ENCODE measurements at places on chromosomes 4 and X. TPM values are rescaled to one million over a fixed set of nuclear protein-coding genes. Genes with fewer than 3 reads are reported as not detected.

DNA sequence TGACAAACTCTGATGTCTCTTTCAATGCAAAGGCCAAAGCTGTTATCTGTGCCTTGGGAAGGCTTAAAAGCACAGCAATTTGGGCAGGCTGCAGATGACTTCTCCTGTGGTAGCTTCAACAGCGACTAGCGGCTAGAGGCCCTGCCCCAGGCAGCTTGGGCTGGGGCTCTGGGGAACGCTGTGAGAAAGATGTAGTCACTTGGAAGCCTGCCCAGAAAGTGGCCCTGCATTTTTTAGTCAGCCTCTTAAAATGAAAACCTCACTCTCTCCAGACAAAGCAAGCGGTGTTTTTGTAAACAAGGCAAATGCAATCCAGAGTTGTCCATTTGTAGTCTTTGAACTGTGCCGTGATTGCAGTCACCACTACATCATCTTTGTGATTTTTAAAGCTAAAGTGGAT lies 27.5 kb downstream of the PCYT1B start:
- no peak overlapping the region for H3K27ac ChIP-seq
- no peaks in the 10 kb centered on the region for H3K27me3 ChIP-seq
- DNase-seq = no peak
- H3K4me1 ChIP-seq = no peaks in the 10 kb centered on the region

VCX3A gene
- total RNA-seq = not detected

DNA sequence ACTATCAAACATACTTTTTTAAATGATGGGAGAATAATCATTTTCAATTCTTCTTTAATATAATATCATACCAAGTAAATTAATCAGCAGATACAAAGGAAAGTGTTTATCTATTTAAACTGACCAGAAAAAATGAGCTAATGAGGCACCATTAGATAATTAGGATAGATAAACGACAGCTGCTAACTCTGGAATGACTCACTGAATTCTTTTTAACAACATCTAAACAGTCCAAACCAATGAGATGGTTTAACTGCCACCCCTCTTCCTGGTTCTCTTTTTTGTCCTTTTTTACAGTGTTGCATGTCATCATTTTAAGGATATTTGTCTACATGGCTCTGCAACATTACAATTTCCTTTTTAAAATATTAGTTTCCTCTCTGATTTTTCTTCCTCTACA lies 41.6 kb downstream of the UNC5C start:
- H3K36me3 ChIP-seq = no peaks in the 10 kb centered on the region
- no peaks in the 10 kb centered on the region for H3K27me3 ChIP-seq
- no peak for DNase-seq
- no peak overlapping the region for H3K4me3 ChIP-seq
- H3K27ac ChIP-seq = no peak overlapping the region

CTAG1B gene
- not detected for total RNA-seq

DCAF4L1 gene
- 0.63 TPM for total RNA-seq

DNA sequence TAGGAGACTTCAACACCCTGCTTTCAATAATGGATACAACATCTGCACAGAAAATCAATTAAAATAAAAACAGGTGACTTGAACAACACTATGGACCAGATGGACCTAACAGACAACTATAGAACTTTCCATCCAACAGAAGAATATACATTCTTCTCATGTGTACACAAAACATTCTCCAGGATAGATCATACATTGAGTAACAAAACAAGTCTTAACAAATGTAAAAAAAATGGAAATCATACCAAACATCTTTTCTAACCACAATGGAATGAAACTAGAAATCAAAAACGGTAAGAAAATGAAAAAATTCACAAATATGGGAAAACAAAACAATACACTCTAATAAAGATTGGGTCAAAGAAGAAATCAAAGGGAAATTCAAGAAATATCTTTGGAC lies 24.7 kb downstream of the CYP2U1 start:
- H3K27ac ChIP-seq = no peak overlapping the region
- no peak overlapping the region for H3K4me3 ChIP-seq
- H3K4me1 ChIP-seq = no peaks in the 10 kb centered on the region
- H3K27me3 ChIP-seq = no peaks in the 10 kb centered on the region
- no peak for DNase-seq

- H3K27me3 ChIP-seq = no peaks in the 10 kb centered on the region
- no peaks in the 10 kb centered on the region for H3K36me3 ChIP-seq
- no peak overlapping the region for H3K27ac ChIP-seq
- DNase-seq = no peak
- H3K4me1 ChIP-seq = no peaks in the 10 kb centered on the region
- H3K4me3 ChIP-seq = no peak overlapping the region
Observed at GRCh38 chrX:46561824-46562657, 11.5 kb upstream of the CHST7 start.

- no peaks in the 10 kb centered on the region for H3K36me3 ChIP-seq
- no peaks in the 10 kb centered on the region for H3K4me1 ChIP-seq
- DNase-seq = no peak
- no peak overlapping the region for H3K4me3 ChIP-seq
- no peak overlapping the region for H3K27ac ChIP-seq
- no peaks in the 10 kb centered on the region for H3K27me3 ChIP-seq
Observed at GRCh38 chrX:83588409-83588808, 80.3 kb downstream of the POU3F4 start.

PPP2R2C gene
- total RNA-seq = 7.6 TPM

CWH43 gene
- not detected for total RNA-seq

Data from GM23338 (cell line).